T1000 (cell line): ENCODE measurements at places on chromosomes 4 and X.

GRCh38 chr4:71186257-71186565, 152.6 kb upstream of the SLC4A4 start:
- no peak for DNase-seq

DNA sequence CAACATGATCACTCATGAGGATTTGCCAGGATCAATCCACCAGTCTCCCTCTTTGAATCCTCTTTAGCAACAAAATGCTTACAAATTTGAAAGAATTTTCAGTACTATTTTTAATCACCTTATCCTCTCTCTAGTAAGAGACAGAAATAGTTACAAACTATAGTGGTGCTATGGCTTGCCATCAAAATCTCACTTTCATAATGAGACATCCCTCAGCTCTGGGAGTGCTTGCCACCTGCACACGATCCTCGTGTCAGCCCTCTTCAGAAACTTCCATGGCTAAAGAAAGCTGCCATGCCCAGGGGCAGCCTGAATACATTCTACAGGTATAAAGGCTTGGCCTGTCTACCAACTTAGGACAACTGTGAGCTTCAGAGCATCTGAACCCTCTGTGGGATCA, 5.1 kb upstream of the DHX15 start:
- no peak for DNase-seq

DNA sequence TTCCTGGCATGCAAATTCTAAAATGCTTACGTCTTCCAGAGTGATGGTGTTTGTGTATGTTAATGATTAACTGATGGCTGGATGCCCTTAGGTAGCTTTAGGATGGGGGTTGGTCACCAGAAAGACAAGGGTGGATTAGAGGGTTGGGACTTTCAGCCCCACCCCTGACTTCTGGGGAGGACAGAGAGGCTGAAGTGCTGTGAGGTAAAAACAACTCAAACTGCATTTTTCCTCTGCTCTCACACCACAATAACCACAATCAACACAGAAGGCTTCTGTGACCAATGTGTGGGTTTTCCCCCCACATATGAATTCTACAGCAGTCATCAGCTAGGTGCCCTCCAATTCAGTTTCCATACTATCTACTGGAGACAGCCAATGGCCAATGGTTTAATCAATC, 18.7 kb upstream of the DDIT4L start:
- no peak for DNase-seq

DNA sequence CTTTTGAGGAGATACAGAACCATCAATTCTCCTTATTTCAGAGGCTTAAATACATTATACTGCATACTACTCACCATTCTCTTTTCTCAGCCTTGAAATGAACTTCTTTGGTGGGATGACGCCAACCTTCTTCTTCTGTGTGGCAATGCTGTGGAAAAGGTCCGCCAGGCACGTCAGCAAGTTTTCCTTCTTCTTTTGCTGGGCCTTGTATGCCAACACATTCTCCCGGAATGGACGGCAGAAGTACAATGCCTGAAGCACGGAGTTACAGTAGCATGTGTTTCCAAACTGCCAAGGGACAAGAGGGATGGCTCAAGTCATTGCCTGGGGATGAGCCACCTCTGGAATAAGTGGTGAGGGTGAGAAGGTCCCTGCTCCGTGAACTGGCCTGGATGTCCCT, 31.2 kb downstream of the USP46 start:
- DNase-seq: no peak

DNA sequence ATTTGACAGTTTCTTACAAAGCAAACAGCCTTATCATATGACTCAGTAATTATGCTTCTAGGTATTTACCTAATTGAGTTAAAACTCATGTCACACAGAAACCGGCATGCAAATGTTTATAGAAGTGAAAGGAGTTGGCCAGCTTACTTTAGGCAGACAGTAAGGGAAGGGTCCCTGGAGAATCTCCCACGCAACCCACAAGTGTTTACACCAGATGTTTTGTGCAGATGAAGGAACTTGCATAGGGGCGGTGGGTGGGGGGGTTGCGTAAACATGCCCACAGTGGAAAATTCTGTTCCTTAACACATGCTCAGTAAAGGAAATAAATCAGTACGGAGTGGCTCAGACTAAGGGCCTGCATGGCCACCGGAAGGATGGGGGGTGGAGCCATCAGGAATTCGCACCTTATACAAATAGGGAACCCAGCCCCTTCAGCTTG, 330.5 kb upstream of the AADAT start:
- no peak for DNase-seq

GRCh38 chr4:148779771-148780170, 337.6 kb upstream of the NR3C2 start:
- no peak for DNase-seq

GRCh38 chr4:27888505-27888904, 1027.9 kb downstream of the STIM2 start:
- no peak for DNase-seq

DNA sequence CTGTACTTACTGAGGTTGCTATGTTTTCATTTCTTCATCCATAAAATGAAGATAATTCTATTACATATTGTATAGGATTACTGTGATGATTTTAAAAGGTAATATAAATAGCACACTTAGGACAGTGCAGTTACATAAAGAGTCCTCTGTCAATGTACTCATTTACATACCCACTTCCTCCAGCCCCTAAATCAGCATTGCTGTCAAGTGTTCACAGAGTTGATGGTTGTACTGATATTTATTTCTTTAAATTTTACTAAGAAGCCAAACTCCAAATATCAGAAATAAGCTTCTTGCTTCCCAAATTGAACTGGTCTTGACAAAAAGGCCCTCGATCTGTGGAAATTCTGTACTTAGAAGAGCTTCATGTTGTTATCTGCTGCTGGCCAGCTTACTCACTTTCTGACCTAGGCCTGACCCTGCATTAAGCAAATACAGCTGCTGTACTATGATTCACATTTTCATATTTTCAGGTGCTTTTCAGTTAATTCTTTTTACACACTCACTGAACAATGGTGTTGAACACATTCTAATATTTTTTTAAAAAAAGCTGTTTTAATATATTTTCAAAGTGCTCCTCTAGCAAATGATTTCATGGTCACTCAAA, 259.6 kb downstream of the UNC5C start:
- no peak for DNase-seq

DNA sequence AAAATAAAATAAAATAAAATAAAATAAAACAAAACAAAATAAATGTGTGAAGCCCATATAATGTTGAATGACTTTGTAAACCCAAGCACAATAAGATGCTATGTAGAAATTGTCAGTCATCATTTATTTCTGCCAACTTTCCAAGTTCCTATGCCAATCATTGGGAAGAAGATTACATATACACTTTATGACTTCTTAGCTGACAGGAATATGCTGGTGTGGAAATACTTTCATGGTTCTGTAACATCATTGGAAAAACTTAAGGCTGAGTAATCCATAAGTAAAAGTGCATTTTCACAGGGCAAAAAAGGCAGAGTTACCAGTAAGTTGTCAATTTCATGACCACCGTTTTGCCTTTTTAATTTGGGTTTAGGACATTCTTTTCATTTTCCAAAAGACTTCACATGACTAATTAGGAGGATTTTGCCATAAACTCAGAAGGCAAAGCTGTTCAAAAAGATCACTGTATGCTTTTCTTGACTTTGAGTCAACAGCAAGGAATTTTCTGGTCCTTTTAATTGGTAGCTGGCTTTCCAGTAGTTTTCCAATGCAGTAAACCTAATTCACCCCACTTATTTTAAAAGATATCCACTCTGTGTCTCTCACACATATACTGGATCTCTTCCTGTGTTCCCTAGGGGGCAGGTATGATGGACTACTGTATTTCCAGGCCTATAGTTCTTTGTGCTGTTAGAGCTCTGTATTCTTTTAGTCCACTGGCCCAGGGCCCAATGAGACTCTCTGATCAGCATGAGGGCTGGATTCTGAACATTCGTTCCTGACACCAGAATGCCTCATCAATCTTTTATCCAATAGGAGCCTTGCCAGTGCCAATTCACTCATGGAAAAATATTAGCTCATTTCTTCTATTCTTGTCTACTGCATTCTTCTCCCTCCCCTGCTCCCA, 26.2 kb upstream of the SCRG1 start:
- DNase-seq: no peak

GRCh38 chr4:169282429-169283113, 11.8 kb upstream of the SH3RF1 start:
- no peak for DNase-seq

DNA sequence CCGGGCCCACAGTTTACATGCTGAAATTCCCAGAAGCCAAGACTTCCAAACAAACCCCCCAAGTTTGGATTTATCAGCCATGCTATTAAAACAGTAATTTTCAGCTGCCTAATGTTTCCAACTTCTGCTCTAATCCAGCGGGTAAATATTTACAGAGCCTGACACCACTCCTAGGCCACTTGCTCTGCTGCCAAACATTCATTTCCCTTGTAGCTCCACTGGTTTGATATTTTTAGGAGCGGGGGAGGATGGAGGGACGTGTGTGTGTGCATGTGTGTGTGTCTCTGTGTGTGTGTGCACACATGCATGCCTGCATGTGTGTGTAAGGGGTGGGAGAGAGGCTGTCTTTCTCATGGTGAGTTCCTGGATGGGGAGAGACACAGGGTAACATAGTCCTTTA, 115.7 kb upstream of the PJA1 start:
- no peak for DNase-seq

- DNase-seq: no peak
These were observed 322.5 kb downstream of the HS3ST1 start for GRCh38 chr4:11106190-11106589.

GRCh38 chr4:96681218-96681617, 841.3 kb downstream of the PDHA2 start:
- no peak for DNase-seq

DNA sequence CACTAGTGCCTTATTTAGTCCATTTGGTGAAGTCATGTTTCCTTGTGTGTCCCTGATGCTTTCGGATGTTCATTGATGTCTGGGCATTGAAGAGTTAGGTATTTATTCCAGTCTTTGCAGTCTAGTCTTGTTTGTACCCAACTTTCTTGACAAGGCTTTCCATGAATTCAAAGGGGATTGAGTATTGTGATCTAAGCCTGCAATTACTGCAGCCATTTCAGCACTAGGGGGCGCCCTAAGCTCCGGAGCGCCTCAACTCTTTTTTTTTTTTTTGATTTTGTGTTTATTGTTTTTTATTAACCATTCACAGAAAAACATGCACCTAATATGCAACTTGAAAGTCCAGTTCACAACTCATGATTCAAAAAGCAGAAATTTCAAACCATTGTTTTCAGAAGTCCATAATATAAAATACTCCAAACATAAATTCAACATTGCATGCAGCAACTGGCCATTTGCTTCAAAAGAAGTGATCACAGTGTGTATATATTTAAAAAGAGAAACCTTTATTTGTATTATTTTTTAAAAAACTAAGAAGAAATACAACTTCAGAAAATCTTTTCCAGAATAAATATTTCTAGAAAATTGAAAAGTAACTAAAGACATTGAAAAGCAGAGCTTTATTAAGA, 59.2 kb downstream of the PTPN13 start:
- no peak for DNase-seq

DNA sequence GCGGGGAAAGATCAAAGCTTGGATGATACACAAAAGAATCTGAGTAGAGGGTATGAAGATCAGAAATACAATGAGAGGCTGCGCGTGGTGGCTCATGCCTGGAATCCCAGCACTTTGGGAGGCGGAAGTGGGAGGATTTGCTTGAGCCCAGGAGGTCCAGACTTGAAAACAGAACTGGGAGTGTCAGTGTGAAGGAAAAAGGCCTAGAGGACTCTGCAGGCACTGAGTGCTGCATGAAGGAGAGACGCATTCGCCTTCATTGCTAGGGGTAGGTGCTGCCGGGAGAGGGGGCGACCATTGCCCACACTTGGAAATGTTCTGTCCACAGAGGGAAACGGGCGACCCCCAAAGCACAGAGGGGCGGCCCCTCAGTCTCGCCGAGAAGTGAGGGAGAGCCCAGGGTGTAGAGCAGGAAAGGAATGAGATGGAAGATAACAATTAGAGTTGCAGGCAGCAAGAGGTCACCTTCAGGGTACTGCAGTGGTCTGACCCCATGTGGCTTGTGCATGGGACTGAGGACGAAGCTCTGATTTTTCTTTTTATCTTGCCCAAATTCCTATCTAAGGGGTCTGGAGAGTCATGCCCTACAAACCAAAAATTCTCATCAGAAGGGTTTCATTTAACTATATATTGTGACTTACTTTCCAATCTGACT, 31.8 kb upstream of the ARSD start:
- DNase-seq: no peak

- peak; percentile 36 for DNase-seq
These were observed 94.7 kb downstream of the SEL1L3 start for GRCh38 chr4:25767877-25768725.

DNA sequence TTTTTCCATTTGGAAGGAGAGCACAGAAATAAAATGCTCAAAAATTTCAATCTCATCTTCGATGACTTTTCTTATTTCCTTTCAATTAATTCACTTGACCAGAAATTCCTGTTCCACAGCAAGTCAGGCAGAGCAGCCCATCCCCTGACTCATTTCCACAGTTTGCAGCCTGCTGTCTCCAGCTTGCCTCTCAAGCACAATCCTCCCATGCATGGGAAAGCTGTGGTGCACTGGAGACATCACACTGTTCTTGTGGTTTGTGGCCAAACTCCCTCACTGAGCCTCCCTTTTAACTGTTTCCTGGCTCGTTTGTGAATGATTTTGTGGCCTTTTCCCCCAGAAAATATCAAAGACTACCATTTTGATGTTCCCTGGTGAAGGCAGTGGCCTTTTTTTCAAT, 114.0 kb upstream of the ENPEP start:
- no peak for DNase-seq

DNA sequence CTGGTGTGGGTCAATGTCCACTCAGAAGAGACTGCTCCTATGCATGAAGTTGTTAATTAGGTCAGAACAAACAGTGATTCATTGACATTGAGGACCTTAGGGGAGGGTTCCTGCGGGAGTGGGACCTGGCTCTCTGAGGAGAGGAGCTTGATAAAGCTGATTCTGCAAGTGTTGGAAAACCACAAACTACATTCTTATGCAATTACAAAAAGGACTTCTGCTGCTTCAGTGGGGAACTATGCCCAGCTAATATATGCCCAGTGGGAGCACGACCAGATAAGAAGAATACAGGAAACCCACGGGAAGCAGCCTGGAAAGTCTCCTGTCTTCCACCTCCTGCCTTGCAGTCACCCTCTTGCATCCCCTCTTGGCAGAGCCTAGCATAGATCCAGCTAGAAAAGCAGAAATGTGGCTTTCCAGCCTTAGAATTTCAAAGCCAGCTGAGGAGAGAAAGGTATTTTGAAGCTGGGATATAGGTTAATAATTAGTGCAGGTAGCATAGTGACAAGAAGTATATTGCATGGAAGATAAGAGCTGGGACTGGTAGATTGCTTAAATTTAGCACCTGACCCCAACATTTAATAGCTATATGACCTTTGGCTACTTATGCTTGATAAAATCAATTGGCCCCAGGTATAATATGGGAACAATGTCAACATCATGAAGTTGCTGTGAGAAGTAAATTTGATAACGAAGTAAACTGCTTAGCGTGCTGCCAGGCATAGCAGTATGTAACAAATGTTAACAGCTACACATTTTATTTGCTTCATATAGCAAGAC, 34.9 kb upstream of the UGT8 start:
- DNase-seq: peak; percentile 66

- peak; percentile 18 for DNase-seq
These were observed 106.3 kb downstream of the LINC00632 start for GRCh38 chrX:140815868-140816267.
